ENCODE measurements at places on chromosomes 1 and 21.

DNA sequence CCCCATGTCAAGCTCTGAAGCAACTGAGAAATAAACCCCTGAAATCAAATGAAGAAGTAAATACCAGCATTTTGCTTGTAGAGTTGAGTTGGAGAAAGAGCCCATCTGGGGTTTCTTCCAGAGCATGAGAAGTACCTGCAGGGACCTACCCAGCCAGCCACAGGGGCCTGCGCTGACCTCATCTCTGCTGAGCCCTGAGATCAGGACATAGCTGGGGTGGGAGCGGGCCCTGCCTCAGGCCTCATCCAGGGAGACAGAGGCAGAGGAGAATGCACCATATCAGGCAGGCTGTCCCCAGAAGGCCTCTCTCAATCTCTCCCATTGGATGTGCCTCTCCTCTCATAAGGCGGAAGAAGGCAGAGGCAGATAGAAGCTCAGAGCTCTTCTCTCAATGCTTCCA lies 27.6 kb downstream of the RUNX1 start:
- no peak for DNase-seq

DNA sequence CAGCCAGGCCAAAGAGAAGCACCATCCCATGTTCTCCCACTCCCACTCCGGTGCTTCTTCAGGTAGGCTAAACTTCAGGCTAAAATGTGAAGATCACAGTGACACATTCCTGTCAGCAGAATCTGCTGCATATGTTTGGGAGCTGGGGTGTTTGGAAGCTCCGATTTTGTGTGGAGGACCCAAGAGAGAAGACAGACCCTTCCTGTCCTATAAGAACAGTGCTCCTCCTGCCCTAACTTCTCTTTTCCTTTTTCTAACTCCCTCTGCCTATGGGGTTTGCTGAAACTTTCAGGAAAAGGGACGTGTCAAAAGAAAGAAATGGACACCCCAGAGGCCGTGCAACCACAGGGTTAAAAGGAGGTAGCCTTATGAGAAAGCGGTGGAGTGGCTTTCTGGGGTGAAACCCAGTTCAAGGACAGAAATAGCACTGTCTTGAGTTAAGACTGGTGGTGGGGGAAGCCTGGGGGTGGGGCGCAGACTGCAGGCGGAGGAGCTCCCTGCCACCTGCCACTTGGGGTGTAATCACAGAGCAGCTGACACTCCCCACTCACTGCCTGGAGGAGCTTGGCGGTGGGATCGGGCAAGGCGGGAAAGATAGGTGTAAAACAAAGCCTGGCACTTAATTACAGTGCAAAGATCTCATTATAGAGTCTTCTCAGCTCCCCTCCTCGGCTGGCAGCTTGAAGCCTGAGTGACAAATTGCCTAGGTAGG lies 645 bp upstream of the TLR5 start:
- DNase-seq = no peak

- no peak for DNase-seq
These were observed at the start of gene MYOG for GRCh38 chr1:203085528-203086406. Gene MYOG (minus strand): TSS chr1:203086012. CDS start chr1:203085961, 51 bp downstream.

GRCh38 chr1:156196445-156196844 lies 2.5 kb downstream of the SLC25A44 start:
- DNase-seq = no peak

- no peak for DNase-seq
These were observed 8.1 kb downstream of the ZNF281 start for GRCh38 chr1:200401708-200402107.

DNA sequence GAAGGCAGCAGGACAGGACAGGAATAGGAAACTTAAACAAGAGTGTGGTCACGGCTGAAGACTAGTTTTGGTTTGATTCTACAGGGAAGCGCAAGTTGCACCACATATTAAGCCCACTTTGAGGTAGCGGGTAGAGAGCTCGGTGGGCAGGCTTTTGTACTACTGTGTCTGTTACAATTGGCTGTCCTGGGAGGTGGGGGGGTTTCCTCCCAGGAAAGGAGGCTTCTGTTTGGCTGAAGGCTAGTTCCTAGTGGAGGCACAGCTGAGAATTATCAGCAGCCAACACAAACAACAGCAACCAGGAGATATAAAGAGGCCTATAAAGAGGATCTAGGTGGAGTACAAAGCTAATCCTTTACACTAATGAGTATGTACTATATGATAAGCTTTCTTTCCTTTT lies 62.7 kb downstream of the ZNF648 start:
- no peak for DNase-seq

DNA sequence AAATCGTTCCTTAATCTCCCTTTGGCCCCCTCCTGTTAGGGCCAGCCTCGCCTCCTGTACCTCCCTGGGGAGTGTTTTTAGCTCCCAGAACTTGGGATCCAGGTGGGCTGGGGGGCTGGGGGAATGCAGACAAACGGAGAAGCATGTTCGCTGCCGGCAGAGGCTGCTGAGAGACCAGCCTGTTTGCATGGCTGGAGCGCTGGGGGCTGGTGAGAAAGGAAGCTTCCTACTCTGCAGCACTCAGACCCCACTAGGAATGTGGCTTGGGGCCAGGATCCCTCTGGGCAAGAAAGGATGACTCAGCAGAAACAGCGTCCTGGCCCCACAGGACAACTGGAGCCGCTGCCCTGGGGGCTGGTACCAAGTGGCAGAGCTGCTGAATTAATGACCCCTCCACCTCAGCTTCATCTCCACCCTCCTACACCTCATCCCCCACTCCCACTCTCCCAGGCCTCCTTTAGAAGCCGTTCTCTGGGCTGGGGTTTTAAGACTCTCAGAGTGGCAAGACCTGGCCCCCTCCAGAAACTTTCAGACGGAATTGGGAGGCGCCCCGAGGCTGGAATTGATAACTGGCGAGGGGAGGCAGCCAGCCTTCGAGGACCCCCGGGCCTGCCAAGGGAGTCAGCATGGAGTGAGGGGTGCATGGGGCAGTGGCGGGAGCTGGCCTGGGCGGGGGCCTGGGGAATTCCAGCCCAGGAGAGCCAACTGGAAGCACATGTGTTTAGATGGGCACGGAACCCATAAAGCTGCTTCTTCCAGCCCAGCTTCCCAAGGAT lies 28.5 kb upstream of the EPS8L3 start:
- DNase-seq = no peak

DNA sequence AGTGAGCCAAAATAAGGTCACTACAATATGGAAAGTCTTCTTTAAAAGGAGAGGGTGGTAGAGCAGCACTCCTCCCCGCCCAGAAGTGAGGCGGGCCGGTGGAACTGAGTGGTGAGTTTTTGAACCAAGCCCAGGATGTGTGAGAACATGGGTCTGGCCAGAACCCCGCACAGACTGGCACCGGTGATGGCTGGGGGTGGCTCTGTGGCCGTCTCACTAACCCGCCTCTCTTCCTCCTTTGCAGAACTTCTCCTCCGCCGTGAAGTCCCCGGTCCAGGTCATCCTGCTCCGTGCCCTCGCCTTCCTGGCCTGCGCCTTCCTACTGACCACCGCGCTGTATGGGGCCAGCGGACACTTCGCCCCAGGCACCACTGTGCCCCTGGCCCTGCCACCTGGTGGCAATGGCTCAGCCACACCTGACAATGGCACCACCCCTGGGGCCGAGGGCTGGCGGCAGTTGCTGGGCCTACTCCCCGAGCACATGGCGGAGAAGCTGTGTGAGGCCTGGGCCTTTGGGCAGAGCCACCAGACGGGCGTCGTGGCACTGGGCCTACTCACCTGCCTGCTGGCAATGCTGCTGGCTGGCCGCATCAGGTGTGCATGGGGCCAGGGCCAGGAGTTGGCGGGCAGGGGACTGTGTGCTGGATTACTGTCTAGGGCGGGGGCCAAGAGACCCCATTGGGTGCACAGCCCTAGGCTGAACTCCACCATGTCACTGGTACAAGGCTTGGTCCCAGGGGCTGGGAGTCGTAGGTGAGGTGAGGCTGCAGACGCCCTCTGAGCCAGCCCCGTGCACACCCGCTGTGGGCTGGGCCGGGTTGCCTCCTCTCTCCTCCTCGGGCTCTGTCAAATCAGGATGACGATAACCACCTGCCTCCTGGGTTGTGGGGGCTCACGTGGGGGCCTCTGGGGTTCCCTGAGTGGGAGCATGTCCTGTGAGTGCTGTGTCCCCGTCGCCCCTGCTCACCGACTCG lies 12.4 kb downstream of the TMEM201 start:
- no peak for DNase-seq

DNA sequence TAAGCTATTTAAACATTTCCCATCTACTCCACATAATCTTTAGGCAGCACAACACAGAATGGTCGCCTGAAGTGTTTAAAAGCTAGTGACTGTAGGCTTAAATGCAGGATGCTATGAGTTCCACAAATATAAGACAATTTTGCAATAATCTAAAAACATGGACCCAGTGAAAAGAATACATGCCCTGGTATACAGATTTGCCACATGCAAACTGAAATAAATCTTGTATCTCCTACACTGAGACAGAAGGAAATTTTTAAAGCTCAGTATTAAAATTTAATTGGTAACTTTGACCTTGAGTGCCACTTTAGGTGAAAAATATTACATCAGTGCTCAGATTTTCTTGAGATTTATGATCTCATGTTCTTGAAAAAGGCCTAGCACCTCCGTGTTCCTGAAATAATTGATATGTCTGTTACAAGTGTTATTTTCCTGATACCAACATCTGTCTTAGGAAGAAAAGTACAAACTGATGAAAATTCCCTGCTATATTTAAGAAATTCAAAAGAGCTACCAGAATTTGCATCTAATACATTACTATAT lies 285.5 kb downstream of the VAV3 start:
- no peak for DNase-seq

DNA sequence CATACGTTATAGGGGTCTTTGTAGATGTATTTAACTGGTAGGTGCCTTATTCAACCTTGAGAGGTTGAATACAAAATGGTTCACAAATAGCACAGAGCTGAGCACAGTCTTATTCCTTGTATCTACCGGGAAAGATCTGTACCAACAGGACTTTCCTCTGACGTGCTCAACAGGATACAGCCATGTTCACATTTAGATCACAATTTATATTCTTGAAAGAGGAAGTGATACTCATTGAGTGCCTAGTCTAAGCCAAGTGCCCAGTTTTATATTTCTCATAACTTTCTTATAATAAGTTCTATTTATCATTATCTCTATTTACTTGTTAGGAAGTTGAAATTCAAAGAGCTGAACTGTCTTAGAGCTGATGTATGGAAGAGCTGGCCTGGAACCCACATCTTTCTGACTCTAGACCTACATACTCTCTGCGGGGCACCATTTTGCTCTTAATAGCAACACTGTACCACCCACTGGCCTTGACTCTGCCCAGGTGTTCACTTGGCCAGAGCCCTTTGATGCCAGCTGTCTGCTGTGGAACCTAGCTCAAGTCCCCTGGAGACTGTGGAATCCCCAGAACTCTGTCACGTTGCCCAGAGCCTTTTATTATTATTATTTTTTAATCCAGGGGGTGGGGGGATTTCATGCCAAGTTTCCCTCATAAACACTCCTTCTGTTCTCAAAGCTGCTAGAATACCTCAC lies 156.2 kb downstream of the TPR start:
- DNase-seq = no peak

DNA sequence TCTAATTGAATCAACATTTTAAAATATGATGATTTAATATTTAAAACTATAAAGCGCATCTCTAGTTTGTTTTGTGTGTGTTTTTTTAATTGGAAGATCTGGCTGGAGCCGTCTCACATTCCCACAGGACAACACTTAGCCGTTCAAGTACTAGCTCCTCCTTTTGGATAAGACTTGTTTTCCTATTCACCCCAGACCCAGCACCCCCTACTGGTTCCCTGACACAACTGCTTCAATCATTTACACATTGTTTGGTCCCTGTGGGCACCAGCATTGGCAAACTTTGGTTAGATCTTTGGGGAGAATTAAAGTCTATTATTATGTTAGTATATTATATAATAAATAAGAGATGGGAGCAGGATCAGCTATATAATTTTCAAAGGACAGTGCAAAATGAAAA lies 34.5 kb downstream of the TYW3 start:
- no peak for DNase-seq

- no peak for DNase-seq
These were observed 43.8 kb downstream of the MIER1 start for GRCh38 chr1:66968574-66968973.

DNA sequence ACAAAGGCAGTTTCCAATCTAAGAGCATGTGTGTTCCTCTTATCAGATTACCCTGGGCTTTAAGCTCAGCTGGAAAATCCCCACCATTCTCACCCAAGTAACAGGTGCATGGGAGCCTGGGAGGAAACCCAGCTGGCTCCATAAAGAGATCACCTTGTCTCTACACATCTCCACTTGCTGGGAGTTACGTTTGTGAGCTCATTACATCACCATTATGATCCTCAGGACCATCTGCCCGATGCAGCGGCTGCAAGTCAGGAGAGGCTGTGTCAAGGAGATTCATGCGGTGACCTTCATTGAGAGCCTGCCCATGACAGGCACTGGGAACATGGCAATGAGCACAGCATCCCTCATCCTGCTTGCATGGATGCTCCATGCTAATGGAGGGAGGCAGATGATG lies 618.0 kb downstream of the NPHP4 start:
- DNase-seq = no peak
